GM12878 (cell line): ENCODE measurements at places on chromosomes 16 and 17.

GRCh38 chr17:21286066-21286770 lies 1.7 kb downstream of the MAP2K3 start:
- no peak for DNase-seq

GRCh38 chr16:21028728-21029127 lies 121.9 kb downstream of the DNAH3 start:
- DNase-seq: no peak

- no peak for DNase-seq
Measured at GRCh38 chr17:71845337-71845736, 275.5 kb upstream of the SOX9 start.

- no peak for DNase-seq
Measured at GRCh38 chr16:48560692-48561091, 49.3 kb downstream of the N4BP1 start.

- no peak for DNase-seq
Measured at GRCh38 chr17:79929257-79930061, 90.2 kb upstream of the CBX4 start.

DNA sequence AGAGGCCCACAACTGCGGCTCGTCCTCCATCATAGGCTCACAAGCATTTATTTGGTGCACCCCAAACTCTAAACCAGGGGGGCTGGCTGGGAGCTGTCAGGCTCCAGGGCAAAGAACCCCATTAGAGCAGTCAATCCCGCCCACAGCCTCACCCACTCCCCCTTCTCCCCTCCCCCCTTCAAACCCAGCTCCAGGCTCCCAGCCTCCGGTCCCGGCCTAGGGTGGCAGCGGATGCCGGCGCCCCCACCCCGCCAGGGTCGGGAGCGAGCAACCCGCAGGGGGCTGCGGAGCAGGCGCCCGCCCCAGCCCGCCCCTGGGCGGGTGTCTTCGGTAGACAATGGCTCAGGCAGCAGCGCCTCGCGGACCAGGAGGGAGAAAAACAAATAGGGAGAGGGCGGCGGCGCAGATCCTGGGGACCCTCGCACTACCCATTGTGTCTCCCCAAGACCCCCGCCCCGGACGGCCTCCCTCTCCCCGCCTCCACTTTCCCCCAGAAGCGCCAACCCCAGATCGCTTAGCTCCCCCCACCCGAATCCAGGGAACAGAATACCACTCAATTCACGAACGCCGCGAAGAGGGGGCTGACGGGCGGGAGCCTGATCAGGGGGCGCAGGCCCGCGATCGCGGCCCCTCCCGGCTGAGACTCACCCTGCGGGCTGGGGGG lies 572 bp downstream of the FAM171A2 start:
- DNase-seq: no peak

DNA sequence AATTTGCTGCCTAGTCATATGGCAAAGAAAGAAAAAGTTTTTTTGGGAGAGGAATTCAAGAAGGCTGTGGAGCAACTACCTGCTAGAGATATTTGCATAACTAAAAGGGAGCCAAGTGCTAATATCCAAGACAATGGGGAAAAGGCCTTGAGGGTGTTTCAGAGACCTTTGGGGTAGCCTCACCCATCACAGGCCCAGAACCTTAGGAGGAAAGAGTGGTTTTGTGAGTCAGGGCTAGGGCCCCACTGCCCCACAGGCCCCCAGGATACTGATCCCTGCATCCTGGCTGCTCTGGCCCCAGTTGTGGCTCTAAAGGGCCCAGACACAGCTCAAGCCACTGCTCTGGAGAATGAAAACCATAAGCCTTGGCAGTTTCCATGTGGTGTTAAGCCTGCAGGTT lies 41.9 kb upstream of the SDK2 start:
- no peak for DNase-seq

GRCh38 chr17:29379084-29379991 lies 10.8 kb upstream of the TAOK1 start:
- no peak for DNase-seq

GRCh38 chr17:51860954-51861561 lies 297.5 kb downstream of the CA10 start:
- DNase-seq: no peak

DNA sequence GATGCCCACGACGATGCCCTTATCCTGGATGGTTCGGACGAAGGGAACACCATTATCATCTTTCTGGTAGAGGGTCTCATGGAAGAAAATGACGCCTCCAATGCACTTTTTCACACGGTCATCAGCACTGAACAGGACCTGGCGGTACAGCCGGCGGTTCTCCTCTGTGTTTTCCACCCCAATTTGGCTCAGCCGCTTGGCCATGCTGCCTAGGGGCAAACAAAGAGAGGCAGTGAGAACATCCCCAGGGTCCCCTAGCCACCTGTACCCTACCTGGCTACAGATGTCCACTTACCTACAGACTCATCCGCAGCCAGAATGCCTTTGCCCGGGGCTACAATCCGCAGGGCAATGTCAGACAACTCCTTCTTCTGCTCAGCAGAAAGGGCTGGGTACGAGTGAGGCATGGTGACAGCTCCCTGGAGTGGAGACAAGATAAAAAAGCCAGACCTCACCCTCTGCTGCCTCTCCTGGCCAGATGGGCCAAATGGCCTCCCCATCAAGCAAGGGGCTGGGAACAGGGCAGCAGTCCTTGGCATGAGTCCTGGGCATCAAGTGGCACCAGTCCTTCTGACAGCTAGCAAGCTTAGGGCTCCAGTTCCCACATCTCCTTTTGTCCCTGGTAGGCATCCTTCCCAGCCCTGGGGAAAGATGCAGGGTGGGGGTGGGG lies 1.4 kb downstream of the ALDOC start:
- DNase-seq: no peak

DNA sequence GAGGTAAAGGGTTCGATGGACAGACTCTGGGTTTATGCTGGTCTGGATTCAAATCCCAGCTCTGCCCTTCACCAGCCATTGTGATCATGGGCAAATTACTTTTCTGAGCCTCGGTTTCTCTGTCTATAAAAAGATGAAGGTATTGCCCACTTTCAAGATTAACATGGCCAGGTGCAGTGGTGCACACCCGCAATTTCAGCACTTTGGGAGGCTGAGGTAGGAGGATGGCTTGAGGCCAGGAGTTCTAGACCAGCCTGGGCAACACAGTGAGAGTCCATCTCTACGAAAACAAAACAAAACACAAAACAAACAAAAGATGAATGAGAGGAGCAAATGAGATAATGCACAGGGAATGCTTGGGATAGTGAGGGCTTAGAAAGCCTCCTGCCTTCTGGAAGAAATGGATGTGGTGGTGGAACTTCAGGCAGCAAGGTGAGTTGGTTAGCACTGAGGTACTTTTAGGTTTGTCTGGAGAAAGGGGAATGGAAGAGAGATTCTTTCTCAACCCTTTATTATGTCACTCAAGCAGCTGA lies 8.5 kb downstream of the ADGRG3 start:
- DNase-seq: no peak

GRCh38 chr17:2691069-2691871 lies 20.3 kb downstream of the CLUH start:
- DNase-seq: no peak

DNA sequence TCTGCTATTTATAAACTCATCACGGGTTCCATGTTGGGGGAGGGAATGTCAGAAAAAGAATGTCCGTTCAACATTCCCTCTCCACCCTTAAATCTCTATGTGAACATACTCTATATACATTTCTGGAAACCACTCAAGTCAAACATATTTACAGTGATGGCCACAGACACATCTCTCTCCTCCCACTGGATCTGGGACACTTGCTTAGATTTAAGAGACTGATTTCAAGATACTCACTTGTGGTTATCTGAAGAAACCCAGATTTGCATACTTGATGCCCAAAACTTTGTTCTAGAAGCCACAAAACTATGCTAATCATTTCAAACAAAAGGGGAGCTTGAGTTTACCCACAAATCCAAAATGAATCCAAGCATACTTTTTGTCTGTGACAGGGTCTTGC lies 182.9 kb upstream of the SOX9 start:
- DNase-seq: no peak

GRCh38 chr17:55303701-55304145 lies 39.0 kb downstream of the HLF start:
- DNase-seq: no peak

DNA sequence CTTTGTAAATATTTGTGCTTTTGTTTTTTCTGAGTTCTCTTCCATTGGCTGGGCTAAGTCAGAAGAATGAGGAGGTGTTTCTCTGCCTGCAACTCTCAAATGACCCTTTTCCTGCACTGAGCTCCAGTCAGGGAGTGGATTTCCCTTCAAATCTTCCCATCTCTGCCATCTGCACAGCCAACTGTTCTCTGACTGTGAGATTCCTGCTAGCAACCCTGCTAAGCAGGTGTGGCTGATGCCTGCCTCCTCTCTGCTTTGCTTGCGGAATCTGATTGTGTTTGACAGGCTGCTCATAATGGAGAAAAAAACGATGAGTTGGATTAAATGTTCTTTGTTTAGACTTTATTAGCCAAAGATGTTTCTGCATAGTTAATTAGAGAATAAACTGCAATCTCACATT lies 519.8 kb downstream of the TMEM114 start:
- no peak for DNase-seq

DNA sequence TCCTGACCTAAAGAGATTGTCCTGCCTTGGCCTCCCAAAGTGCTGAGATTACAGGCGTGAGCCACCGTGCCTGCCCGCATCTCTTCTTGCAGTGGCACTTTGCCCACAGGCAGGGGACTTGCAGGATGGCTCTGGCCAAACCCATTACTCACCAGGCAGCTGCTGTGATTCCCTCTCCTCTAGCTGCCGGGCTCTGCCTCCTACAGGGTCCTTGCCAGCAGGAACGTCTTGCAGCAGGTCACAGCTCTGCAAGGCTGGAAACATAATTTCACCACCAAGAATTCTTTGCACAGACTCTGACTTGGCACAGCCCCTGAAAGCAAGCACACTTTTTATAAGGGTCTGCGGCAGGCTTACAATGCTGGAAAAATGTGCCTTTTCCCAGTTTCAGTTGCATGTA lies 20.3 kb downstream of the COX4I1 start:
- no peak for DNase-seq

GRCh38 chr16:51150888-51151320 lies at the start of gene SALL1:
Gene SALL1 (minus strand): TSS chr16:51151270. CDS start chr16:51151241, 29 bp downstream.
- DNase-seq: no peak

DNA sequence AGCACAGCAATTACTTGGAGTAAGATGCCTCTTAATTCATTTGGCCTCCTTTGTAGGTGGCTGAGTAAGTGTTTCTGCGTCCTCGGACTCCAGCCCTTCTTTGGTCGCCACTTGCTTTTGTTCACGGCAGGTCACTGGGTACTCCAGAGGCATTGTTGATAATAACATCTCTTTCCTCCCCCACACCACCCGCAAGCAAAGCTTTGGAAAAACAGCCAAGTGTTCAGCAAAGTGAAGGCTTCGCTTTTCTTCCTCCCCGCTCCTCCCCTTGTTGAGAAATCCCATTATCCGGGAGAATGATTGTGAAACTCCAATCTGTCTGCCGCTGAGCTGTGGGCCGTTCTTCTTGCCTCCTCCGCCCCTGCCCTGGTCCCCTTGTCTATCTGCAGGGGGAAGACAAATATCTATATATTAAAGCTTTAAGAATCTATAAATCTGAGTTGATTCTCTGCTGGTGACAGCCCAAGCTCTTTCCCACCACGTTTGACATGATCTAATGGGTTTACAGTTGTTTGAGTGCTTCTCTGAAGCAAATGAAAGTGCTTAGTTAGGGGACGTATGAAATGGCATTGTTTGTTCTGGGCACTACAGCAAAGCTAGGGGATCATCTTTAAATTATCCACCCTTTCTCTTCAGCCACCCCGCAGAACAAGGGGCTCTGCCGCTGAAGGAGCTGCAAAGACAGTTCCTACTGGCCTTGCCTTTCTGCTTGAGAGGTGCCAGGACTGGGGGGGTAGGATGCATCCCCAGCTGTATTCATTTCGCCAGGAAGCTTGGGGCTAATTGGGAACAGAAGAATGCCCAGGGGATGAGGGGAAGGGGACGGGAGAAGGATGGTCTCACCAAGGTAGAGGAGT lies 167.1 kb downstream of the CCDC182 start:
- no peak for DNase-seq

DNA sequence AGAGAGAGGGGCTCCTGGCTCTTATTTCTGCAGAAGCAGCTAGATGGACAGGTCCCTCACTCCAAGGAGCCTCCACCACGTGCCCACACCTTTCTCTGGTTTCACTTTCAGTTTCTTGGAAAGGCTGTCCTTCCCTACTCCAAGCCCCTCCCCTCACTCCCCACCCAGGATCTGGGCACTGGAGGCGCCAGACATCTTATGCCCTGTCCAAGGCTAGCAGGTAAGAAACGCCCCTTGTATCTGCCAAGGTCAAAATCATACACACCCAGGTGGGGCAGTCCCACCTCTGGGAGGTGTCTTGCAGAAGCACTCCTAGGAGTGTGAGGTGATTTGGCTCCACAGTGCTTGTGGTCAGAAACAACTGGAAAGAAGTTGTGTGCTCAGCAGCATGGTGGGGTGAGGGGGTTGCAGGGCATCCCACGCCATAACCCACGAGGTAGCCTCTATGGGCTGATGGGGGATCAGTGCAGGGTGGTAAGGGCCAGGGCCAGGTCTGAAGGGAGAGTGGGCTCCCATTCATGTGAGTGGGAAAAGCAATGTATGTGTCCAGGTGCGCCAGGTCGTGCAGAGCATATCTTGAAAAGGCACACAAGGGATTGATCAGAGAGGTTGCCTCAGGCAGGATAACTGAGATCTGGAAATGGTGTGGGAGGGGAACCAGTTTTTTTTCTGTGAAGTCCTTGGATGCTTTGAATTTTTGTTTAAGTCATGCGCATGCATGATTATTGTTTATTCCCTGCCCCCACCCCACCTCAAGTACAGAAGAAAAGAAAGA lies 31.8 kb upstream of the PRM1 start:
- no peak for DNase-seq

GRCh38 chr17:69717214-69717613 lies 302.7 kb downstream of the MAP2K6 start:
- DNase-seq: no peak

GRCh38 chr17:45740553-45741330 lies 43.4 kb upstream of the CRHR1 start:
- DNase-seq: no peak

GRCh38 chr17:45123076-45123770 lies 9.1 kb downstream of the PLCD3 start:
- DNase-seq: no peak

DNA sequence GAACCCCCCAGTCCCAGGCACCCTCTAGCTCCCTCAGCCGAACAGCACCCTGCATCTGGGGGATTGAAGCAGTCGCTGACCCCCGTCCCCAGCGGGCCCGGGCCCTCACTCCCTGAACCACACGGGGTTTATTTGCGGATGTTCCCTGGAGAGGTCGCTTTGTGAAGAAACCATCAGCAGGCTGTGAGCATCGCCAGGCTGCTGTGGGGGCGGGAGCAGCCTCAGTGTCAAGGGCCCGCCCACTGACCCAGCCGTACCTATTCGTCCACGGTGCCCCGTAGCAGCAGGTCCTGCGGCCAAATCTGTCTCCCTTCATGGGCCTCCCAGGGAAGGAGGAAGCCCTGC lies 6.4 kb upstream of the RAB40C start:
- DNase-seq: no peak

DNA sequence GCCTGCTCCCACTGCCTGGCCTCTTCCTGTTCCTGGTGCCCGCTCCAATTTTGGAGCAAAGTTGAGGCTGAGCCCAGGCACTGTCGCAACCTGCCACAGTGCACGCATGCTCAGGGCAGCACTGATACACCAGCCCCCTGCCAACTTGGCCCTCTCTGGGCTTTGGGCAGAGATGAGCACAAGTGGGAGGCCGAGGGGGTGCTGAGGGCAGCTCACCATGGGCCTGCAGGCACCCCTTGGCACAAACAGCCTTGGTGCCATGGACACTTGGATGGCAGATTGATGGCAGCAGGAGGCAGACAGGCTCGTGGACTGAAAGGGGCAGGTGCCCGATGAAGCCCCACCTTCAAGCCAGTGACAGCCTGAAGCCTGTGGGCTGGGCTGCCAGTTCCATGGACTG lies 42.9 kb downstream of the PIGL start:
- no peak for DNase-seq
